ENCODE measurements at places on chromosomes 3 and 15. TPM values are rescaled to one million over a fixed set of nuclear protein-coding genes. Genes with fewer than 3 reads are reported as not detected.

The KCNH8 gene
- not detected for total RNA-seq

The DUOXA1 gene
- 0.24 TPM for total RNA-seq

DNA sequence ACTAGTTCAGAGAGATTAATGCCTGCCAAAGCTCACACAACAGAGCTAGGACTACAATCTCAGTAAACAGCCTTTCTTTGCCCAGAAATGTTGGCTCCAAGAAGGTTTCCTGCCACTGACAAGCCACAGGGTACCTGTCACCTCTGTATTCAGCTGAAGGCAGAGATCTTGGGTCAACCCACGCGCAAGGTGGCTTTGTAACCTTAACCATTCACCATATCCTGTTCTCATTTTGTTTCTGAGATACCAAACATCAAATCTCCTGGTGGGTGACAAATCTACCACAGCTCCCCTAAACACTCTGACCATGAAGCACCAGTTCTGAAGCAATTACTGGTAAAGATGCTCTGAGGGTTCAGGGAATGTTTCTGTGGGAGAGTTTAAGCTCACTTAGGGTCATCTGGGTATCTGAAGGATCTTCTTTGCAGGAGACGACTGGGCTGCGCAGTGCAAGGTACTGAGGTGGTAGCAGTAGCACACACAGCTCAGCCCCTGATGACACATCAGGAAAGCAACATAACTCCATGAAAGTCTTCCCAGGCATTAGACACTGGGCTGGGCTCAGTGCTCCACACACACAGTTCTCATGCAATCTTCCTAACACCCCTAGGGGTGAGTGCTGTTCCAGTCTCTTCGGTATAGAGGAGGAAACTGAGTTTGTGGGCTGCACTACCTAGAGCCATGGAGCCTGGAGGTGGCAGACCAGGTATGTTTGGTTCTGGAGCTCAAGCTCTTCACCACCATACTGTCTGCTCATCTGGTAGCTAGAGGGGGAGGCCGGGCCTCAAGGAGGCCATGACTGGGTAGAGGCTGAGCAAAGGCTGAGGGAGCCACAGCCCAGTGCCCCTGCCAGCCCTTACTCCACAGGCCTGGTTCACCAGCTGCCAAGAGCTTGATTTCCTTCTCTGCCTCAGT lies 7.7 kb downstream of the CXCR6 start:
- DNase-seq: peak; percentile 35

The RPS17 gene
- 3,066 TPM for total RNA-seq

DNA sequence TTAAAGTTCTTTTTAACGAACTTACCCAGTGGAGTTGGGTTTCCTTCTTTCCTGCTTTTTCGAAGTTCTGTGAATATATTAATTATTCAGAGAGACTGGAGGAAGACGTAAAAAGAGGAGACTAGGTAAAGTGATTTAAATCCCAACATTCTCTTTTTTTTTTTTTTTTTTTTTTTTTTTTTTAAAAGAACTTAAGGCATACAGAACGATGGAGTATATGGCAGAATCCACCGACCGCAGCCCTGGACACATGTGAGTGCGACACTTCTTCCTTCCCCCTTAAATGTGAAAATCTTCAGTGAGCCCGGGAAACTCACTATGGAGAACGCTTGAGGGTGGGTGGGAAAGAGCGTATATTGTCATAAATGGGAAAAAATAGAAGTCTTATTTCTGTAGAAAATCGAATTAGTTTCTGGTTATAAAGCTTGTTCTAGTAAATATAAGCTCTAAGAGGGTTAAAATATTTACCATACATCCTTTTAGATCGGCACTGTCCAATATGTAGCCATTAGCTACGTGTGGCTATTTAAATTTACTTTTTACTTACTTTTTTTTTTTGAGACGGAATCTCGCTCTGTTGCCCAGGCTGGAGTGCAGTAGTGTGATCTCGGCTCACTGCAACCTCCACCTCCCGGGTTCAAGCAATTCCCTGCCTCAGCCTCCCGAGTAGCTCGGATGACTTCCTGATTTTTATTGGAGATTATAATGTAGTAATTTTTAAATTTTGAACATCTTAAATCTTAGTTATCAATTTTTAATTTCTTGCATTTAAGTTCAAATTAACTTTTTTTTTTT lies 892 bp downstream of the NMD3 start:
- no peak for DNase-seq

The GOLGA8R gene
- 0.35 TPM for total RNA-seq

GRCh38 chr3:179482857-179483256 lies 31.6 kb upstream of the GNB4 start:
- no peak for DNase-seq

DNA sequence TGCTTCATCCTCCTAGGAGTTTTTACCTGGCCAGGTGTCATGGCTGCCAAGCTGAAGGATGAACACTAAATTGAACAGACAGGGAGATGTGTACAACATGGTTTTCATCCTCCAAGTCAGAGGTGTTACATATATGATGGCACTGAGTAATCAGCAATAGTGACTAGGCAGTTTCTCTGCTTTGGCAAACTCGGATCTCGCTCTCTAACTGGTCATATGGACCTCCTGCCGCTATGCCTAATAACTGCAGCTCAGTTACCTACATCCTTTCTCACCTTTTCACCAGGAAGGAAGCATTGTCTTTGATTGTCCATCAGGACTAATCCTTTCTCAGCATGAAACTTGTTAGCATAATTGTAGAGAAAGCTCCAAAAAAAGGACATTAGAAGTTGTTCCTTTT lies 175.9 kb upstream of the PLSCR5 start:
- DNase-seq: no peak

The ADIPOQ gene
- not detected for total RNA-seq

The STAB1 gene
- total RNA-seq: 0.40 TPM

DNA sequence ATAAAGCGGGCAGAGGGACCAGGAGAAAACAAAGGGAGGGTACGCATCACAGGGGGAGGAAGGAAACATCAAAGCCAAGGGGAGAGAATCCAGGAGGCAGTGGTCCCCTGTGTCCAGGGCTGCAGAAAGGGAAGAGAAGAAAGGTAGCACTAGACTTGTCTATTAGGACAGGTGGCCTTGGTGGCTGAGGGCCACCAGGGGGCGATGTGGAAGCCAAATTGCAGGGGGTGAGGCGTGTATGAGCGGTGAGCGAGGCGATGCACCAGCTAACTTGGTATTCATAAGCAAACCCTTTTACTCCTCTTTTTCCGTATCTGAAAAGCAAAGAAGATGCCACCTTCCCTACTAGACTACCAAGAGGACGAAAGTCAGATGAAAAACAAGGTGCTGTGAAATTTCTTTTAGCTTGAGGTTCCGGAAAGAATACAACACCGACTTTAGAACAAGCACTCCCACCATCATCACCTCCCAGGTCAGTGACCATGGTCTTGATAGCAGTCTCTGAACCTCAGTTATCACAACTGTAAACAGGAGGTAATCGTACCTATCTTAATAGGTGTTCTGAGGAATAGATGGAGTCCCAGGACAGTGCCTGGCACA lies 654.4 kb upstream of the ADAMTS9 start:
- DNase-seq: no peak

GRCh38 chr3:72114773-72115172 lies 329.8 kb upstream of the PROK2 start:
- no peak for DNase-seq

GRCh38 chr15:92025706-92026270 lies 172.3 kb downstream of the SLCO3A1 start:
- no peak for DNase-seq

GRCh38 chr15:65660927-65661326 lies 39.2 kb downstream of the SLC24A1 start:
- no peak for DNase-seq

DNA sequence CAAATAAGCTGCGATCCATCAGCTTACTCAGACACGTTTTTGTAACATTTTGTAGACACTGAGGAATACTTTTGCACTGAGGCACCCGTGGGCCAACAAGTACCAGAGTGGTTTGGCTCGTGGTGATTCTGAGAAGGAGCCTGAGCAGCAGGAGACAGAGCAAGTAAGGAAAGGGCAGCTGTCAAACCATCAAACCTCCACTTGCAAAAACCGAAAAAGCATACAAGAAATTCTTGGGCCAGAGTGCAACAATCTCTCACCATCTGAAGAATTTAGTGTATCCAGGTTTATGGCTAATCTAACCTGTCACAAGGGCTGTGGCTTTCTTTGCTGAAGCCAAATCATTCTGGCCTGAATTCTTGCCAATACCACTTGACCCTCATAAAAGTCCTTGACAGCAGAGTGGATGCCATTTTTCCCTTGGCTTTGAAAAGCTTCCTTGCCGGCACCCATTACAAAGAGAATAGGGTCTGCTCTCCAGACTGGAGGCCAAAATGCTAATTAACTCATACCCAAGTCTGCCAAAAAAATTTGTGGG lies 56.7 kb downstream of the MYO1E start:
- DNase-seq: no peak
